ENCODE measurements at places on chromosomes 7 and 10.

DNA sequence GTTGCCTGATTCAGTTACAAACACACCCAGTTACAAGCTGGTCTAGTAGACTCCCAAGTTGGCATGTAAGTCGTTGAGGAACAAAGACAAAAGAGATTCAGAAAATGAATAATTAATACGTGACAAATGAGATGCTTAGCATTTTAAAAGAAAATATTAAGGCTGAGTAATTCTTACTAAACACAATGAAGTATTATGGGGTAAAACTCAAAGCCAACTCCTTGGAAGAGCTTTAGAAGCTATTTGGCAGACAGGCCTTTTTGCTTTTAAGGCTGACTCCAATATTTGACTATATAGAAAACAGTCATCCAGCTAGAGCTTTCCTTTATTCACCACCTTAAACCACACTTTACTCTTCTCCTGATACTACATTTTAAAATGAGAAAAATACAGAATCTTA, 5.4 kb downstream of the TRDMT1 start:
- no peak for DNase-seq

DNA sequence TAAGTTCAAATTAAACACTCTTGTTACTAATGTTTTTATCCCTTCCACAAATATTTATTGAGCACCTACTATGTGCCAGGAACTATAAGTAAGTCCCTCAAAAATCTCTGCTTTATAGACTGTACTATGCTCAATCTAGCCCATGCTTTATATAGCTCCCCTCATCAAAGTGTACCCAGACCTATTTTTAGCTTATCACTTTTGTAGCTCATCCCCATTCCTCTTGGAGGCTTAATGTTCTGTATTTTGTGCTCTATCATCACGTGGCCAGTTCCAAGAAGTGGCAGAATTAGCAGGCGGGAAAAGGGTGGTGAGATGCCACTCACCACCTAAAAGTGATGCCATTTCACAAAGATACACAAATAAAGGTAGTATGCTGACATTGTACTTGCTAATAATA, 138.1 kb upstream of the BET1 start:
- no peak for DNase-seq

GRCh38 chr7:79287981-79288380, 165.5 kb downstream of the MAGI2 start:
- DNase-seq = no peak

GRCh38 chr10:13936826-13937225, 350.1 kb downstream of the PRPF18 start:
- DNase-seq = no peak

GRCh38 chr10:6987536-6987945, 407.5 kb upstream of the PRKCQ start:
- no peak for DNase-seq

DNA sequence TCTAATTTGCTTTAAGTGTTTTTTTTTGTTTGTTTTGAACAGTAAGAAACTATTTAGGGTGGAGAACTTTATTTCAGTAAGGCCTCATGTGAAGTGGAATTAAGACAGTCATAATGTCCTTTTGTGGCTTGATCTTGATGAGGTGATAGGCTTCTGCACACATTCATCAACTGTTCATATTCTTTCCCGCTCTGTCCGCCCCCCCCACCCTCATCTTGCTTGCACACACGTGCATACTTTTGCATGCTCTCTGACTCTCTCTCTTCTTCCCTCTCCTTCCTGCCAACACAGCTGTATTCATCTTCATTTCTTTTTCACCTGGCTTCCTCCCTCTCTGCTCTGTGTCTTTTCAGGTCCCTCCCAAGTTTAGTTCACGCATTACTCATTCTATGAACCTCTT, 429.6 kb downstream of the AUTS2 start:
- DNase-seq = no peak

DNA sequence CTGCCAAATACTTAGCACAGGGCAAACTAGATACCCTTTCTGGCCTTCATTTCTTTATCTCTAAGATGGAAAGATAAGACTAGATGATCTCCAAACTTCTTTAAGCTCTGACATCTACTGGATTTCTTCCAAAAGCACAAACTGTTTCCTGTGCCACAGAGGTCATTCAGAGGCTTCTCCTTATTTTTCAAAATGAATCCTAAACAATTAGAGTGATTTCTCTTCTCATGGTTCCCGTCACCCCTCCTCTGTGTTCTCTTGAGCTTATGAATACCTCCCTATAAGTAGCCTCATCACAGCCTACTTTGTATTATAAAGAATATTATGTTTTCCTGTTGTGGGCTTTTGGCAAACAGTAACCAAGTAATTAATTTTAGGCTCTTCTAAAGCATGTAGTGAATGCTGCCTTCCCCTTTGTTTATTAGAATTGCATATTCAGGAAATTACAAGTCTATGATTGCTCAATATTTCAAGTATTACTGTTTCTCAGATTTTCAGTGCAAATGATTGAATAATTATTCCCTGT, 179.5 kb downstream of the REEP3 start:
- no peak for DNase-seq

DNA sequence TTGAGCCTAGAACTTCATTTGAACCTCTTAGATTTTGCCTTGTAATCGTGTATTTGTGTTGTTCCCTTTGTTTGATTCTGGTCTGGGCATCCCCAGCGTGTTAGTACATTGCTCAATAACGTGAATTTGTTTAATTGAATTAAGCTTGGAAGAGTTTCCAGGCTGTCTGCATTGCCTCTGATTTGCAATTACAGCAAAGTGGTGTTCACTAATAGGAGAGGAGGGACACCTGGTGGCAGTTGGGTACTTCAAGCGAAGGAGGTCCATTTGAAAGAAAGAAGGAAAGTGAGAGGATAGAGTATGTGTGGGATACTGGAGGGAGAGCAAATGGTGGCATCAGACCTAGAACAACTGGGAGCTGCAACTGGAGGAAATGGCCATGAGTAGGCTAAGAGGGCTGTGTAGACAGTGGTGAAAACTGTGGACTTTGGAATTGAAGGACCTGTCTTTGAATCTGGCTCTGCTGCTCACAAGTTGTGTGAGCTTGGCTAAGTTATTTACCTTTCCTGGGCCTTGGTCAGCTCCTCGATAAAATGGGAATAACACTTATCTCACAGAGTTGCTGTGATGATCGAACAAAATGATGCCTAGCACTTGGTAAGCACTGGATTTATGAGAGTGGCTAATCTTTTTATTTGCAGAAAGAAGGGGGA, 15.1 kb downstream of the LSMEM1 start:
- peak; percentile 47 for DNase-seq

All from bone marrow (tissue), 2 donors.